ENCODE measurements at places on chromosomes 3 and 15.

DNA sequence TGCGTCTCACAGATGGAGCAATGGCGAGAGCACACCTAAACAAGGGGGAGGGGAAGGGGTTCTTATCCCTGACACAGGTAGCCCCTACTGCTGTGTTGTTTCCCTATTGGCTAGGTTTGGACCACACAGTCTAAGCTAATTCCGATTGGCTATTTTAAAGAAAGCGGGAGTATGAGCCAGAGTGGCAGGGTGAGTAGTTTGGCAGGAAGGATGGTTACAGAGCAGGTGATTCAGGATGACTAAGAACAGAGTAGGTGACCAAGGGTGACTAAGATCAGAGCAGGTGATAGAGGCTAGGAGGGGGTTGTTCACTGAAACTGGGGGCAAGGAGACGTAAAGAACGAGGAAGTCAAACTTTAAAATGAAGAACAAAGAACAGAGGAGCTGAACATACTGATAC is 511.8 kb downstream of the EDEM1 start:
- DNase-seq = no peak

DNA sequence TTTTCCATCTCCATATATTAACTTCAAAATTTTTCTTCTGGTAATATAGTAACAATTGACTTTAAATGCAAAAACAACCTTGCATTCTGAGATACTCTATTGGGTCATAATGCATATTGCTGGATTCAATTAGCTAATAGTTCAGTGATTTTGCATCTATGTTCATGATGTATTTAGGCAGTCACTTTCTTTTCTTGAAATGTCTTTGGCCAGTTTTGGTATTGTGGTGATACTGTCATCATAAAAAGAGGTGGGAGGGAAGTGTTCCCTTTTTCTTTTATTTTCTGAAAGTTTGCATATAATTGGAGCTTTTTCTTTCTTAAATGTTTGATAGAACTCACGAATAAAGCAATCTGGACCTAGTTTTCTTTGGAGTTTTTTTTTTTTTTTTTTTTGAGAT is 67.4 kb upstream of the ZNF148 start:
- DNase-seq = no peak

DNA sequence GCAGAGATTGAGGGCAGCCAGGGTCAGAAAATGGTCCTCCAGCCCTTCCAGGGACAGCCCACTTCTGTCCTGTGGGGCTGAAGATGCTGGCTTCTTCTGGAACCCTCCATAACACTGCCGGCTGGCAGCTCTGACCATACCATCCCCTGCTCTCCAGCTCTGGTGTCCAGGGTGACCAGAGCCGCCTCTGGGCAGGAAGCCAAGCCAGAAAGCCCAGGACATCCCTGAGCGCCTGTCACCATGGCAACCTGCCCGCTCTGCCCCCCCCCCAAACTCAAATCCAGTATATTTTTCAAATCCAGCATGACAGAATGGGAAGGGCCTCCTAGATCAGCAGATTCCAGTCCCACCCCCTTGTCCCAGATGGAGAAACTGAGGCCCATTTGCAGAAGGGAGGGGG is 420 bp upstream of the TMIE start:
- DNase-seq = no peak

- DNase-seq = peak; percentile 72
Observed at GRCh38 chr3:171833789-171834460, 9.2 kb upstream of the TMEM212 start.

DNA sequence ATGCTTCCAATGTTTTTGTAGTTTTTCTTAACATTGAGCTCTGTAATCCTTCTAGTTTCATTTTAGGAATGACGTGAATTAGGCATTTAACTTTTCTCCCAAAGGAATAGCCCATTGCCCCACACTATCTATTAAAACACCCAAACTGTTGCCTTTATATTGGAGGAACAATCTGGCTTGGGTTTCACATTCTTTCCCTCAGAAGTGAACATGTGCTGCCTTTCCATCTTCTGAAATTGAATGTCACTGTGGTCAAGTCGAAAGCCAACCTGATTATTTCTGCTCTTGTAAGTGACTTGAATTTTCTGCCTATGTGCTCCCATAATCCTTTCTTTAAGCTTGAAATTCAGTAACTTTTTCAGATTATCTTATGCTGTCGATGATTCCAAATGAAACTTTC is 214.5 kb downstream of the SLC9A9 start:
- DNase-seq = no peak

DNA sequence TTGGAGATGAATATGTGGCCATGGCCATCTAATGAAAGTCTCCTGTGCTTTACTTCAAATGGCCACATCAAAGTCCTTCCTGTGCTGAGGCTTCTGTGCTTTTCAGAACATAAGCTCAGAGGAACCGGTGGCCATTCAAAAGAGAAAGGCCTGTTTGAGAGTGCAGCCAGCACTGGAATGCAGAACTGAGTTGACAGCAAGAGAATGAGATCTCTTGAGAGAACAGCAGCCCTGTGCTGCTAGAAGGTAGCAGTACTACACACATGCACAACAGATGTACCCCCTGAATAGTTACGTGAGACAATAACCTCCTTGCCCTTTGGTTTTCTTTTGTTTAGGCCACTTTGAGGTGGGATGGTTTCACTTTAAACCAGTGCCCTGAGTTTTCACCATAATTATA is 292.5 kb downstream of the PTPRG start:
- no peak for DNase-seq

DNA sequence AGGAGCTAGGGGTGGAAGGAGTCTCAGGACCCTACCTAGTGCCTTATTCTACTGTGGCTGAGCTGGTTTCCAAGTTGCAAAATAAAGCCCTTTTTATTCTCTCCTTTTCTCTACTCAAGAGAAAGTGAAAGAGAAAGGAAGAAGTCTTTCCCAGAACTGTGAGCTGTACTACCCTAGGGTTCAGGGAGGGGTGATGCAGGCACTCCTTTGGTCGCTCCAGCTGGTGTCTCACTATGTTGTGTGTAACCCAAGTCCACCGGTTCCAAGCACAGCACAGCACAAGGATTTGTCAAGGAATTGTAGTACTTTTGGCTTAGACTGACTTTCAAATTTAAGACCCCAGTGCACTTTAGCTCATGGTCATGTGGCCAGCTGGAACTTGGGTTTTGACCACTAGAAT is 1721.7 kb downstream of the OTOL1 start:
- no peak for DNase-seq

DNA sequence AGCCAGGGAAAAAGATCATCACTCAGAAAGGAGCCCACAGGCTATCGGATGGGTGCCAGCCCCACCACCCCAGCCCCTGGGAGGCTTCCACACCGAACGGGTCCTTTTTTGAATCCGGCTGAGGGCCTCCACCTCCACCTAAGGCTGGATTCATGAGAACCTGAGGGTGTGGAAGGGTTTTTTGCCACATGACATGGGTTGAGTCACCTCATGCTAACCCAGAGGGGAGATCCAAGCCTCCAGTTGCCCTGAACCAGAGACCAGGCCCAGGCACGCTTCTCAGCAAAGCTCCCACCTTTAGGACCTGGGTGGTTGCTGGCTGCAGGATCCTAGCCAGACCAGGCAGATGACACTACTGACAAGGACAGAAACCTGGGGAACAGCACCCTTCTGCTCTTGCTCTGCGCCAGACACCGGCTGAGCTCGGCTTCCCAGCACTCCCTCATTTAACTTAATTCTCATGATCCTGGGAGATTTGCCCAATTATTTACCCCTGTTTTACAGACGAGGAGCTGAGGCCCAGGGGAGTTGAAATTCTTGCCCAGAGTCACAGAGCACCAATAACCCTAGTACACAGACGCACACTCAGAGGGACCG is 25.6 kb downstream of the DUSP7 start:
- DNase-seq = no peak

GRCh38 chr15:60272623-60273022 is 125.2 kb downstream of the ANXA2 start:
- no peak for DNase-seq

- DNase-seq = peak; percentile 36
Observed at GRCh38 chr3:132180337-132180791, 136.8 kb upstream of the ACP3 start.

- no peak for DNase-seq
Observed at GRCh38 chr3:186440891-186441290, 78.9 kb upstream of the DGKG start.

DNA sequence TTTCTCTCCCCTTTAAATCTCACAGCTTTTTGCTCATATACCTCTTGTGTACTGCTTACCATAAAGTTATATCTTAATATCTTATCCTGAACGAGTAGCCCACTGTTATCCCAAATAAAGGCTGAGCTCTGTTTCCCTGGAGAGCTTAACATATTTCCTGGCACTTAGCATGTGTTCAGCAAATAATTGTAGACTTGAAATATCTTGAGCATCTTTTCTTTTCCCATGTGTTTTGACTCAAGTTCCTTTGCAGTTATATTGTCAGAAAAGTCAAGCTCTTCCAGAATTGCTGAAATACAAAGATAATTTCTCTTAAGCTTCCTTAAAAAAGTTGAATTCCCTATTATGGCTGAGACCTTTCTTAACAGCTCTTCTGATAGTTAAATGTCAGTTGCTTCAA is 150.5 kb downstream of the LPP start:
- no peak for DNase-seq

DNA sequence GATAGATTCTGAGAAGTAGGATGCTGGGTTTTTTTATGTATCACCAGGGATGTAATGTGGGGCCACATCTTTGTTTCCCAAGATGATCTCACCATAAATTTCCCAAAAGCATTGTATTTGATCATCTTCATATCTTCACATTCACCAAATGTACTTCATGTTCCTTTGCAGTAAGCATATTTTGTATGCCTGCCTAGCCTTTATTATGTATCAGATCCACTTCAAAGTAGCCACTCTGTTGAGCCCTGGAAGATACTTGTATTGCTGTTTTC is 14.2 kb upstream of the GATM start:
- DNase-seq = no peak

- DNase-seq = no peak
Observed at GRCh38 chr3:158640646-158641045, 3.7 kb upstream of the GFM1 start.

- no peak for DNase-seq
Observed at GRCh38 chr15:37984368-37984767, 49.9 kb downstream of the TMCO5A start.

GRCh38 chr3:149919509-149919908 is 51.2 kb downstream of the PFN2 start:
- no peak for DNase-seq

- DNase-seq = peak; percentile 95
Observed at GRCh38 chr15:37100109-37100965, at the start of gene MEIS2. Gene MEIS2 (minus strand): TSS chr15:37100549. CDS start chr15:37099466, 1,083 bp downstream.

GRCh38 chr3:111414531-111414930 is 127.5 kb upstream of the CD96 start:
- no peak for DNase-seq

DNA sequence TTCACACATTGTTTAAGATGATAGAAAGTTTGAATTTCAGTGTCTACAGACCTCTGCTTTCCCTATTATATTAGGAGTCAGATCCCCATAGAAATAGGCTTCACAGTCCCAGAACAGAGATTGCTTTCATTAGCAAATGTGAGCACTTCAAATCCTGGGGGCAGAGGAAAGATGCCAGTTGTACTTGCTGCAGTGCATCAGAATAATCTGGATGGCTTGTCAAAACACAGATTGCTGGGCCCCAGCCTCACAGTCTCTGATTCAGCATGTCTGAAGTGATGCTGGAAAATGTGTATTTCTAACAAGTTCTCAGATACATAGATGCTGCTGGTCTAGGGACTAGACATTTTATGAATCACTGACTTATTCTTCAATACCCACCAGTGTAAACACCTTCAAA is 375.2 kb downstream of the FGF12 start:
- no peak for DNase-seq

DNA sequence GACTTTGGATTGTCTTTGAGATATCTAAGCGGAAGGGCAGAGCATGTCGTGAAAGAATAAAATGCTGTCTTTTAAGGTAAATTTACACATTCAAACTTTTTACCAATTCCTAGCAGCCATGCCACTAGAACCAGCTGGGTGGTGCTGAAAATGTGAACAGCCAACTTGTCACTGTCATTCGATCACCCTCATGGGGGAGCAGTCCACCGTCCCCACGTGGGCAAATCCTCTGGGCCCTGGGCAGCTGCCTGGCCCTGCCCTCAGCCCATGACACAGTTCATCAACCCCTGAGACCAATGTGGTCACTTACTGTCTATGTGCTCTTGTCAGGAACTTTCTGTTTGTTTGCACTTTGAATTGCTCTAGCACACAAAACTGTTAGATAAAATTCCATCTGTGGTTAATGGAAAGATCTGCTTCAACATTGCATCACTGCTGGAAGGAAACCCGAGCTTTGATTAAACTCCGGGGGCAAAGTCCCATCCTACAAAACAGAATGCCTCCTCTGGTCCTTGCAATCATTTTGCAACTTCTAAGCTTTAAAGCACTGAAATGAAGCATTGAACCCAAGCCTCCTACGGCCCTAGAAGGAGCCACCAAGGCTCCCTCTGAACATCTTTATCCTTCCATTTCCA is 50.1 kb downstream of the PCSK6 start:
- peak; percentile 40 for DNase-seq

DNA sequence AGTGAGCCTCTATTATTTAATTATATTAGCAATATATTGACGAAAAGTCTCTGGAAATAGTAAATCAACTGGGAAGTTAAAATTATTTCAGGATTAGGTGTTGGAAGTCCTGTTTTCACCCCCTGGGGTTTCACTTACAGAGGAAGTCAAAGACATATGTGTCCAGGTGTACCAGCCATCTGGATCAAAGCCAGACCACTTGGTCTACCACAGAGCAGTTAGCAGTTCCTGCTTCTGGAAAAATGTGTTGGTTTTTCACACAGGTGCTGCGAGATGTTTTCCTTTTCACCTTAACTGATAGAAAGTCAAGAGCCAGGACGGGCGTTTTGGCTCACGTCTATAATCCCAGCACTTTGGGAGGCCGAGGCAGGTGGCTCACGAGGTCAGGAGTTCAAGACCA is 13.1 kb downstream of the MME start:
- no peak for DNase-seq

DNA sequence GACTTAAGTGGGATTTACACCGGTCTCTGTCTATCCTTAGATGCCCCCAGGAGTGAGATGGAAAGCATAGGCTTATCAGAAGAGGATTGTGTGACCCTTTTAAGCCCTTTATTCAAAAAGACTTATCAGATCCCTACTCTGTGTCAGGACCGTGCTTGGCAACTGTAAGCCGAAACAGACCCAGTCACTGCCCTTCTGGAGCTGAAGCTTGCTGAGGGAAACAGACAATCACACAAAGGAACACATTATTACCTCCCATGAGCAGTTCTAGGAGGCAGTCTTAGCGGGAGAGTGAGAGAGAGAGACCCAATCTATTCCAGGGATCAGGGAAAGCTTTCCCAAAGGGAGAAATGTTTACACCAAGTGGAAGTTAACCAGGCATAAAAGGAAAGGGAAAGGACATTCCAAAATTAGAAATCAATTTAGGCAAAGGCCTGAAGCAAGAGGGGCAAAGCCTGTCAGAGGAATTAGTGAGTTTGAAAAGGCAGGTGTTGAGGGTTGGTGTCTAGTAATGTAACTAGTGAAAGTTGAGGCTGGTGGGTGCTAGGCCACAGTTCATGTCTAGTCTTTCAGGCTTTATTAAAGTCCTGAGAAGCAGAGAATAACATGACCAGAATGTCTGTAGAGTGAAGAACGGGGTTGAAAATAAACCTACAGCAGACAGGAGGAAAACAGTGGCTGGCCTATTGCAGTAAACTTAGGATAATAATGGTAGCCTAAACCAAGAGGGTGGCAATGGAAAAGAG is 86.7 kb downstream of the THBS1 start:
- no peak for DNase-seq

- peak; percentile 95 for DNase-seq
Observed at GRCh38 chr3:8451696-8452095, 49.9 kb upstream of the LMCD1 start.

Data from fibroblast of skin of back (primary cell).